ENCODE measurements at places on chromosomes 6 and 20.

DNA sequence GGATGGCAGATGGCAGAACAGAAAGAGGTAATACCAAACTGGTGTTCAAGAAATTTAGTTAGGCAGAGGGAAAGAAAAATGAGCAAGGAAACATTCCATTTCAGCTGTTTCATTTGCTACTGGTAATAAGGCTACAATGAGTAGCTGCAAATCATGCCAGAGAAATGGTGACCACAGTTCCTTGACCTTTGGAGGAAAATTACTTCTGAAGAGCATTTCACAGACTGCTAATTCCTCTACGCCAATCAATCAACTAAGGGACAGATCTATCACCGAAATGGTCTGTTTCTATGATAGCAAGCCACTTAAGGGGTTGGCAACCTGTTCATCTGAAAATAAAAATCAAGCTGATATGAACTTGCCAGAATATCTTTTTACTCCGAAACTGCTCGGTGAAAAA is 119.5 kb downstream of the PTPRK start:
- no peak for DNase-seq

DNA sequence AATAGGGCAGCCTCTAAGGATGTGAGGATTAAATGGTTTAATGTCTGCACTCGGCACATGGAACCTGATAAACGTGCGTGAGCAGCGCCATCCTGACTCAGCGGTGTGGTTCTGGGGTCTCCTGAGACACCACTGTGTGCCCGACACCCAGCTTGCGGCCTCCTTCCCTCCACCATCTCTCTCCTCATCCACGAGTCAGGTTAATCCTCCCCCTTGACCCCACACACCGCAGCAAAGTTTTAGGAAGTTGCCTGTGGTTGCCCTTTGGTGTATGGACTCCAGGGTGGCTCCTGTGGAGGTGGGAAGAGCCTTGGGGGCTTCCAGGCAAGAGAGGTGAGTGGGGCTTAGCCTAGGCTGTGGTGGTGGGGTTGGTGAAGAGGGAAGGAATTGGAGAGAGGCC is 68.2 kb downstream of the PHACTR3 start:
- DNase-seq, result no peak

DNA sequence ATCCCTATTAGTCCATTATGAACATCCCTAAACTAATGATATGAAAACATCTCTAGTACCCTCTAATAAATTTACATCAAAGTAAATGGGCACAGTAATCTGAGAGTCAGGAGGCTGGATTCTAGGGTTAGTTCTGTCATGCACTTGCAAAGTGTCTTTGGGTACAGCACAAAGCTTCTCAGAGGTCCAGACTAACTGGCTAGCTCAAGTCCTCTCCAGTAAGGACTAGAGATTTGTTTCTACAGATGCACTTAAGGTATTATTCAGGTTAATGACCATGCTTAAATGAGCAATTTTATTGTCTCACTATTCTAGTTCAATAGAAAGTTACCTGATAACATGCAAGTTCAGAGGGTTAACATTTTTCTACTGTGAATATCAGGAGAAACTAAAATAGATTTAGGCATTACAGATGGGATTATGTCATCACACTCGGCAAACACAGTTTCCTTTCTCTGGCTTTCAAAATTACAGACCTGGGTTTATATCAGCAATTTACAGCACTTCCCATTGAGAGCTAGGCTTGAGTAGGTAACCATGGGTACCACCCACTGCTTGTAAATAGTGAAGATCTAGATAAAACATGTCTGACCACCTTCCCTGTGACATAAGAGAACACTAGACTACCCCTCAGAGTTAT is 402.9 kb upstream of the RUNX2 start:
- DNase-seq, result peak; percentile 28

DNA sequence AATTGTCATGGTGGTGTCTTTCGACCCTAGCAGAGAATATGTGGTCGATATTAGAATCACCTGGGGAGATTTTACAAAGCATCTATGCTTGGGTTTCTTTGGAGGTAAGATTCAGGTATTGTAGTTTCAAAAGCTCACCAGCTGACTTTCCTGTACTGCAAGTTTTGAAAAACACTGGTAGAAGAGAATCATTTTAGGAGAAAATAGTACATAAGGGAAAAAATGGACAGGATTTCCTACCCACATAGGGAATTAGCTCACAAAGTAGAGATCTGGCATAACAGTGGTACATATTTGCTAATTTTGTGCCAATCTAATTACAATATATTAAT is 27.4 kb upstream of the ABT1 start:
- DNase-seq, result no peak

DNA sequence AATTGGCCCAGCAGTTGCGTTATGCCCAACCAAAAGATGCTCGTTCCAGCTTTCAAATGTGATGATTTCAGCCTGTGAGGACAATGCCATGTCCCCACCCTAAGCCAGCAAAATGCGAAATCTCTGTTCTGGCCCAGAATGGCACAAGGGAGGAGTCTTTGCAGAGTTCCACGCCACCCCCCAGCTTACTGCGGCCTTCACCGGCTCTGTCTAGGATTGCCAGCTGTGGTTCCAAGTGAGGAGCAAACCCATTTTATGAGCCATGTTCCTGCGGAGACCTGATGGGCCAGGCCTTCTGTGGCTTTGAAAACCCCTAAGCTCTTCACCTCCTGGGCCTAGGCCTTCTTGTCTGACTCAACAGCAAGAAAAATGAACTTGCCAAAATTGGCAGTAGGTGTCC is 146.8 kb upstream of the SNX9 start:
- no peak for DNase-seq

DNA sequence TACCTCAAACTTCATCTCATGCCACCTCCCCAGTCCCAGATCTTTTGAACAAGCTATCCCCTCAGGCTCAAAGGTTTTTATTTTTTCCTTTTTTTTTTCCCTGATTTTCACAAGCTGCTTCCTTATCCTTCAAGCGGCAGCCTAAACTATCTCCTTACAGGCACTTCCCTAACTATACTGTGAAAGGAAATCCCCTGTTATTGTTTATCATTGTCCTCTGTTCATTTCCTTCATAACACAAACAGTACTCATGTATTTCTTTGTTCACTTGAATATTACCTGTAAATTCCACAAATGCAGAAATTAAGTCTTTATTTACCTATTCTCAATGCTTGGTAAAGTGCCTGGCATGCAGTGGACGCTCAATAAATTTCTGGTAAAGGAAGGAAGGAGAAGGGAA is 48.9 kb downstream of the ME1 start:
- no peak for DNase-seq

DNA sequence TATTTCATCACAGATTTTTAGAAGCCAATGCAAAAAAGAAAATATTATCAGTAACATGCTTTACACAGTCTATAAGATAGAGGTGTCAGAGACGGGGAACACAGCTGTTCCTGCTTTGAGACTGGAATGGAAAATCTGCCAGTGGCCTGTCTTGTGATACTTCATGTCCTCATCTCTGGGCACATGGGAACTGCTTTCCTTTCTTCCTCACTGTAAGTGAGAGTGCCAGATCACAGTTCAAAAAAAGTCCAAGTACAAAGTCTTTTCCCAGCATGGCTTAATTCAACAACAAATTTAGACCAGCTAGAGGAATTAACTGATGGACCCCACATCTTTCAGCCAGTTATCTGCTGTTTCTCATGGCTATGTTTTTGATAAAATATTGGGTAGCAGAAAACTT is 490.4 kb downstream of the CDKAL1 start:
- no peak for DNase-seq

GRCh38 chr6:37221585-37222124 is 35.9 kb upstream of the TBC1D22B start:
- no peak for DNase-seq

DNA sequence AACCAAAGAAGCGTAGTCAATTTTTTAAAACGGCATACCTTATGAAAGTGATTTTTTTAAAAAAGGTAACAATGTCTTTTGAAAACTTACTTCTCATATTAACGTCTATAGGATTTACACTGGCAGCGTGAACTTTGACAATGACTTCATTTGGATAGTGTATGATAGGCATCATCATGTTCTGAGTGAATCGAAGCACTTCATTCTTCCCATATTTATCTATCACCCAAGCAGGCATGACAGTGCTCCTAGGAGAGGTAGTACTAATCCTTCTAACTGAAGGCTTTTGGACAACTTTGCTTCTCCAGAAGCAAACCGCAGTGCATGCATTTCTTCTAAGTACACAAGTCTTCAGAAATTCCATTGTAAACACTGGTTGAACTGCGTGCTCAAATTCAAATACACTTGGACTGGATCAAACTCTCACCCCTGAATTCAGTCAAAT is 618 bp downstream of the RTN4IP1 start:
- DNase-seq, result no peak

DNA sequence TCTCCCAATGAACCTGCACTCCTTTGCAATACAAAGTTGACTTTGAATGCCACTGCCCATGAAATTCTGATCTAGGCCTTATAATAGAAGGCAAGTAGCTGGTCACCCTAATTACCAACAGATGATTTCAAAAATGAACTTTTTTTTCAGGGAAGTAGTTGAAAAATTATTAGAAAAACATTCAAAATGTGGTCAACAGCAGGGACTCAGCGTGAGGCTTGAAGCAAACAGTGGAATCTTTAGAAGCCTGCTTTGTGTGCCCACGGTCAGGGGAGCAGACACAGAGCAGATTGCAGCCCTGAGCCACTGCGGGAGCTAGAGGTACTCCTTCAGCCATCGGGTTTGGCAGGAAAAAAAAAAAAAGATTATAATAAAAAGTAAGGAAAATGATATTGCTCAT is 87.1 kb upstream of the HEY2 start:
- no peak for DNase-seq

DNA sequence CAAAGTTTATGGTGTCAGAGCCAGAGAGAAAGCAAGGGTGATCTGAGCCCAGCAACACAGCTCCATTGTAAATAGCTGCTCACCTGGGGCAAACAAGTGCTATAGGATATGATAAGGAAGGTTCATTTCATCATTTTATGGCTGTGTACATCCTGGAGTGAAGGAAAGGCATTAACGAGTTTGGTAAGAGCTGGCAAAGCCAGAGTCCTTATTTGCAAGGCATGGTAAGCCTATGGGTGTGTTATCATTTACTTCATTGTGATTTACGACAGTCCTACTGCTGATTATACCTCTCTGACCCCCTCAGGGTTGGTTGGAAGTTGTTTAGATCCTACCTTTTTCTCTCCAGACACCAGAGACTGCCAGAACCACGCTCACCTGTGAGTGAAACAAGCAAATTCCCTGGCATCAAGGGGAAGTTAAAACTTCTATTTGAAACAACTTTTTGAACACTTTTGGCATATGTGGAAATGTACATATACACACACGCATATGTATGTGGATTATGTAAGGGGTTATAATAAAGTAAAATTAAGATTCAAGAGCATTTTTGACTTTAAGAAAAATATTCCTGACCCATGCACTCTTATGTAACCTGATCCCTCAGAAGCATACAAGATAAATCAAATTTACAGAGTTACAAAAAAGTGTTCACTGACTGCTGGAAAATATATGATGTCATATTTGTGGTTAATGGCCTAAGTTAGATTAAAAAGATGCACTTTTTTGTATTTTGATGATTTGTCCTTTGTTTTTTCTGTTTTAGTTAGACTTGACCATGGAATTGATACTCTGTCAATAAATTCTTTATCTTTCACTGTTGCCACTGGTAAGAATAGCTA is 40.4 kb upstream of the EDN1 start:
- DNase-seq, result no peak

- DNase-seq, result no peak
These were observed 495.4 kb downstream of the BTBD3 start for GRCh38 chr20:12413116-12413515.

- DNase-seq, result no peak
These were observed 89.1 kb upstream of the F13A1 start for GRCh38 chr6:6409397-6410030.

GRCh38 chr6:52362443-52363227 is 684 bp downstream of the PAQR8 start:
- peak; percentile 32 for DNase-seq

GRCh38 chr6:42509256-42509655 is 54.6 kb upstream of the UBR2 start:
- no peak for DNase-seq

GRCh38 chr20:36144336-36144735 is 10.2 kb upstream of the EPB41L1 start:
- no peak for DNase-seq

- DNase-seq, result peak; percentile 59
These were observed 14.7 kb downstream of the KCNQ2 start for GRCh38 chr20:63457737-63458136.

- DNase-seq, result no peak
These were observed 179.1 kb downstream of the SYNE1 start for GRCh38 chr6:152457949-152458624.

DNA sequence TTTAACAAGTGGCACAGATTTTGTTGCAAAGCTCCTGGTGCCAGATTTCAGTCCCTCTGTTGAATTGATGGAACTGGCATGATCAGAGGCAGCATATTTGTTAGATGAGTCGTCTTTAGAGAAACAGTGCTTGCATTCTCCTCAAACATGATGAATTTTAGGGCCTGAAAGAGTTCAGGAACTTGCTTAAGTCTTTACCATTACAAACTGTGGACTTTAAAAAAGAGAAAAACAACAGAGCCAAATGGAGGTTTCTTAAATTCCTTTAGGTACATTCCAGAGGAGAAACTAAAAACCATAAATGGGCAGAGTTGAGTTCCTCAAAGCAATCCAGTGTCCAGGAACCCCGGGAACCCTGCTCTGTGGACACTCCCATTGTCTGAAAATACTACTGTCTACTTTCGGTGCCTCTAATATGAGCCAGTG is 2.5 kb downstream of the GTF2H5 start:
- DNase-seq, result no peak

DNA sequence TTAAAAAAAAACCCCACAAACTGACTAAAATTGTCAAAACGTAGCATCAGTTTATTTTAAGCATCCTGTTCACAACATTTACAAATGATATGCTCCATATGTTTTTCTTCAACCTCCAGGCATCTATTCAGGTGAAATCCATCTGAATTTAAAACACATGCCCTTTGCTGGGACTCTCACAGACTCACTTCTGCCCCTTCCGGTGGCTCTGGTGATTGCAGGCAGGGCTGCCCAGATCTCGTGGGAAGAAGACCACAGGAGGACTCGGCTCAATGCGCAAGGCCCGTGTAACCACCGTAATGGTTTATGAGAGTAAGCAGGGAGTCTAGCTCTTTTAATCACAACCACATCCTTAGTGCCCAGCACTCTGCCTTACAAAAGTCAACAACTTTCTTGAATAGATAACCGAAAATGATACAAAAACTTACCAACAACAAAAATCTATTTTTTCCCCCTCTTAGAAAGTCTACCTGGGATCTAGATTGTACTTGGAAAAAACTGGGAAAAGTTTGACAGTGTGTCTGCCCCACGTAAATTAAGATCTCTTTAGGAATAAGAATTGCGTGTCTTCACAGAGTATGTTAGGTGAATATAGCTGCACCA is 139.1 kb downstream of the KIF16B start:
- peak; percentile 69 for DNase-seq

GRCh38 chr6:157264701-157265100 is 58.6 kb downstream of the TMEM242 start:
- DNase-seq, result no peak
